ENCODE measurements at places on chromosomes 6 and 20. TPM values are rescaled to one million over a fixed set of nuclear protein-coding genes. Genes with fewer than 3 reads are reported as not detected.

DNA sequence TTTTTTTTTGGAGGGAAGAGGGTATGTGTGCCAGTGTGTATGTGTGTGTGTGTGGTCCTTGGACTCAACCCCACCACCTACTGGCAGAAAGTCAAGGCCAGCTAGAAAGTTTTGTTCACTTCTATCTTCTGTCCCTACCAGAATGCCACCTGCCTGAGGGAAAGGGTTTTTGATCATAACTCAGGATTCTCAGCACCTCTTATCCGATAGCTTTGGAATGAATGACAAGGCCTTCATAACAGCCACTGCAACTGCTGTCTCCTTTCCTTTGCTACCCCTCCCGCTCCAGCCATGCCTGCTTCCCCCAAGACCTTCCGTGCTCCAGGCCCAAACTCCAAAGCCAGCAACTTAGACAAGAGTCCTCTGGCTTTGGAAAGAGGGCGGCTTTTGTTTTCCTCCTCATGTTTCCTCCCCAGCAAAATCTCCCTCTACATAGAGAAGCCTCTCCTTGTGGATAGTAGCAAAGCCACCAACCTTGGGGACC lies 18.7 kb downstream of the BTN3A1 start:
- H3K4me3 ChIP-seq = peak overlapping the region; percentile 64
- no peak overlapping the region for H3K27ac ChIP-seq
- no peaks in the 10 kb centered on the region for H3K27me3 ChIP-seq

The BLCAP gene
- 46.4 TPM for total RNA-seq

GRCh38 chr6:109925075-109925474 lies 53.0 kb upstream of the GPR6 start:
- H3K36me3 ChIP-seq = no peaks in the 10 kb centered on the region
- no peaks in the 10 kb centered on the region for H3K27me3 ChIP-seq
- no peaks in the 10 kb centered on the region for H3K4me1 ChIP-seq

The RIPOR2 gene
- total RNA-seq = 1.1 TPM

The POLH gene
- total RNA-seq = 17.0 TPM

GRCh38 chr6:37480951-37481534 lies 18.6 kb downstream of the CCDC167 start:
- peak; percentile 60 for DNase-seq
- H3K27ac ChIP-seq = peak overlapping the region; percentile 42
- H3K27me3 ChIP-seq = no peaks in the 10 kb centered on the region
- H3K36me3 ChIP-seq = no peaks in the 10 kb centered on the region
- H3K4me3 ChIP-seq = no peak overlapping the region

DNA sequence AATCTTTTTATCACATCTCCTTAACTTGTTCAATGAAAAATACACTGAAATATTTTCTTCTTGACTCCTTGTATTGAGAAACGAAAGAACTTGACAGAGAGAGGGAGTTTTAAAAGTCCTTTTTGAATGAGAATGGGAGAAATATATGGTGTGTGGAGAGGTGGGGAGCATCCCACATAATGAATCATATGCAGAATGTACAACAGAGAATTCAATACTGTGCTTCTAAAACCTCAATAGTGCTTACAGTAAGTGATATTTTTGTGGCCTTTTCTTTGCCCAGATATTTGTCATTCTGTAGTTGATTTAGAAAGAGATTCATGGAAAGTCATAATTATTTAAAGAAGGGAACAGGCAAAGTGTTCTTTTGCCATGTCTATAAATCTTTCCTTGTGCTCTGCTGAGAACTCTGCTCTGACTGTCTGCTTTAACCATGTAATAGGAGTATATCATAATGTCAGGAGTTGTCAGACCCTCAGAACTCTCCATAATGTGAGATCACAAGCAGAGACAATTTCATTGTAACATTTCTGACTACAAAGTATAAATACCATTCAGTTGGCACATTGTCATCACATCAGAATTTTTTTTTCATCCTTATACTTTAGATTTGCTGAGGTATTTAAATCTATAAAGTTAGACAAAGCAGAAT lies 32.8 kb upstream of the HS3ST5 start:
- no peak overlapping the region for H3K27ac ChIP-seq
- DNase-seq = no peak
- H3K27me3 ChIP-seq = no peaks in the 10 kb centered on the region

- no peaks in the 10 kb centered on the region for H3K27me3 ChIP-seq
- H3K4me1 ChIP-seq = peaks cover 2% of the 10 kb centered on the region
- DNase-seq = no peak
- no peaks in the 10 kb centered on the region for H3K36me3 ChIP-seq
- no peak overlapping the region for H3K4me3 ChIP-seq
- no peak overlapping the region for H3K27ac ChIP-seq
Observed at GRCh38 chr6:135858931-135859330, 7.4 kb downstream of the PDE7B start.

GRCh38 chr20:63740070-63740626 lies 572 bp downstream of the SLC2A4RG start:
- H3K36me3 ChIP-seq = no peaks in the 10 kb centered on the region
- peaks cover 24% of the 10 kb centered on the region for H3K27me3 ChIP-seq
- H3K4me3 ChIP-seq = peak overlapping the region; percentile 90
- DNase-seq = peak; percentile 85

- H3K4me3 ChIP-seq = no peak overlapping the region
- no peak for DNase-seq
- no peaks in the 10 kb centered on the region for H3K27me3 ChIP-seq
- no peaks in the 10 kb centered on the region for H3K4me1 ChIP-seq
Observed at GRCh38 chr20:13817342-13817741, 32.5 kb downstream of the NDUFAF5 start.

DNA sequence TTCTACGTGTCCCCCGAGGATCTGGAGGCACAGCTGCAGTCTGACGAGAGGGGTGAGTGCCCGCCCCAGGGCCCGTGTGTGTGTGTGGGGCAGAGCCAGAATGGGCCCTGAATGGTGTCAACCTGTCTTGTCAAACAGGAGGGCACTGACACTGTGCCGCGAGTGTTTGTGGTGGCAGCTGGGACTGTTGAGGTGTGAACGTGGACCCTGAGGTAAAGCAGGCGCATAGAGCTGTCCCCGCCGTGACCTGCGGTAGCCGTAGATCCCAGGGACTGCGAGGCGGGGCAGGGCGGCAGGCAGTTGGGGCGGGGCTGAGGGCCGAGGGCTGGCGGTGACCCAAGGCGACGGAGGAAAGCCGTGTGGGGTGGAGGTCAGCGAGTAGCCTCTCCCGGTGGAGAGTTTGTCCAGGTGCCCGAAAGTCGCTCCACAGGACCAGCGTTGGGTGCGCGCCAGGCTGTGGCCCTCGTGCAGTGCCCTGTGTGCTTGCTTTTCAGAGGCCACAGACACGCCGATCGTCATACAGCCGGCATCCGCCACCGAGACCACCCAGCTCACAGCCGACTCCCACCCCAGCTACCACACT lies 25.2 kb downstream of the UCKL1 start:
- no peaks in the 10 kb centered on the region for H3K27me3 ChIP-seq
- H3K4me3 ChIP-seq = no peak overlapping the region
- no peak overlapping the region for H3K27ac ChIP-seq
- no peaks in the 10 kb centered on the region for H3K36me3 ChIP-seq

GRCh38 chr20:50692552-50692933 lies 1.2 kb upstream of the RIPOR3 start:
- H3K27ac ChIP-seq = no peak overlapping the region
- no peaks in the 10 kb centered on the region for H3K27me3 ChIP-seq
- H3K4me1 ChIP-seq = peaks cover 28% of the 10 kb centered on the region

- H3K4me1 ChIP-seq = no peaks in the 10 kb centered on the region
- no peak overlapping the region for H3K4me3 ChIP-seq
- no peak for DNase-seq
- no peaks in the 10 kb centered on the region for H3K36me3 ChIP-seq
Observed at GRCh38 chr6:149074832-149075258, 242.7 kb upstream of the TAB2 start.

The LY6G6F gene
- not detected for total RNA-seq

DNA sequence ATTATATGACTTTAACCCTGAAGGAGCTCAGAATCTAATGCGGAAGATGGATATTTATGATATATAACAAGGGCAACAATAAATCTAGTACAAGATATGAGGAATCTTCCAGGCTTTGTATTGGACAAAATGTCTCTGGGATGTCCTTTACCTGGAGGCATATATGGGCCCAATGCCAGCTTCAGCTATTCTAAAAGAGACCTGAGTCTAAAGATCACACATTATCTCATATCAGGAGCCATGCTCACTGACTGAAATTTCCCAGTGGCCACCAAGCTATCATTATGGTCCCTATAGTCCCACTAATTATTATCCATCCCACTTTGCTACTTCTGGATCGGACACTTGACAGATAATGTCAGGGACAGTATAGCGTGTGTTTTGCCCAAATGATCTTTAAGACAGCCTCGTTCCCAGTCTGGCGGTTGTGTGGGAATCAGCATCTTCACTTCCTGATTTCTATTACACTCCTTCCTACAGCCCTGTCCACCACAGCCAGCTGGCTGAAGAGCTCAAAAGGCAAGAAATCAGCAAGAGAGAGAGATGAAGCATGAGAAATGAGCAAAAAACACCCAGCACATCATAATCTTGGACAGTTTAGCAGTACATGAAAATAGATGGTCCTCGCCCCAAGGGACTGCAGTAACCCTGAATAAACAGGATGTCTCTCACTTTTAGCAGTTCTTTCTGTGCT lies 34.9 kb downstream of the KLHL31 start:
- DNase-seq = no peak
- no peak overlapping the region for H3K4me3 ChIP-seq
- H3K4me1 ChIP-seq = no peaks in the 10 kb centered on the region
- no peaks in the 10 kb centered on the region for H3K36me3 ChIP-seq

DNA sequence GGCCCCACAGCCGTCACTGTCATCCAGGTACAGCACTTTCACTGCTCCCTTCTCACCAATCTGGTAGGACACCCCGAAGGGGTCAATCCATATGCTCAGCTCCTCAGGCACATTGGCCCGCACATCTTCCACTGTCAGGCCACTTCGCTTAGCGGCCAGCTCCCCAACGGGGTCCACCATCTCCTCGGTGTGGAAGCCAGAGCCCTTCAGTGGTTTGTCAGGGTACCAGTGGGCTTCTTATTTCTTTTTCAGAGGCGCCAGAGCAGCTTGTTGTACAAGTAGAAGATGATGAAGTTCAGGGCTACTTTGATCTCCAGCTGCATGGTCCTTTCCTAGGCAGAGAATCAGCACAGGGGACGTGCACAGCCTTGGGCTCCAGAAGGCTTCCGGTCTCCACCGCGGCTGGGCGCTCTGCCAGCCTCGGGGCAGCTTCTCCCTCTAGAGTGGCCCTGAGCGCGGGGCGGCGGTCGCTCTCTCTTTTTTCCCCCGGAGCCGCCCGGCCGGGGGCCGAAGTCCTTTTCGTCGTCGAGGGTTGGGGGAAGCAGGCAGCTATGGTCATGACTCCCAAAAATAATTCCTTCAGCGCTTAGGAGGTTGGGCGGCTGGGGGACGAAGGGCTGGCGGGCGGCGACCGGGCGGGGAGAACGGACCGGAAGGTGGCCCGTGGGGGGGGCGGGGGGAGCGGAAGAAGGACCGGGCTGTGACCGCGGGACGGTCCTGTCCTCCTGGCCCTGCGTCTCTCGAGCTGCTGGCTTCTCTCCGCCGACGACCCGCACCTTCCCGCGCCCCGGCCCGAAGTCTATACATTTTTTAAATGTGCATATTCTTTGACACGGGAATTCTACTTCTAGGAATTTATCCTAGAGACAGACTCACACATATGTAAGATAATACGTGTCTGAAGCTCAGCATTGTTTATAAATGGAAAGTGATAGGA lies 6.5 kb upstream of the ZSCAN9 start:
- H3K4me1 ChIP-seq = no peaks in the 10 kb centered on the region
- H3K36me3 ChIP-seq = no peaks in the 10 kb centered on the region
- DNase-seq = peak; percentile 69
- H3K27ac ChIP-seq = no peak overlapping the region
- peak overlapping the region; percentile 57 for H3K4me3 ChIP-seq

DNA sequence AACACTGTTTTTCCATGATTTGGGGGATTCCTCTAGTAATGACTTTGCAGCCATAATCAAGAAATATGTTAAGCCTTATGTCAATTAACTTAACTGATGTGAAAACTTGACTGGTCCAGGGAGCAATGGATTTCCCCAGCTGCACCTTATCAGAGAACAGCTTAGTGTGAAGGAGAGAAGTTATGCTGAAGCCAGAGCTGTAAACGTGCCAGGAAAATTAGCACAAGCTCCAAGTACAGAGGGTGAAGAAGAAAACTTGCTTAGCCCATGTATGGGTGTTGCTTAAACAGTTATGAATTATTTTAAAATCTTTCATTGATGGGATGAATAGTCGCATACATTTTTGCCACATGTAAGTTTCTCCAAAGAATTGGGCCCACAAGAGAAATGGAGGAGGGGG lies 214.9 kb upstream of the RNF217 start:
- no peaks in the 10 kb centered on the region for H3K36me3 ChIP-seq
- H3K4me3 ChIP-seq = no peak overlapping the region
- no peaks in the 10 kb centered on the region for H3K4me1 ChIP-seq
- H3K27me3 ChIP-seq = no peaks in the 10 kb centered on the region

DNA sequence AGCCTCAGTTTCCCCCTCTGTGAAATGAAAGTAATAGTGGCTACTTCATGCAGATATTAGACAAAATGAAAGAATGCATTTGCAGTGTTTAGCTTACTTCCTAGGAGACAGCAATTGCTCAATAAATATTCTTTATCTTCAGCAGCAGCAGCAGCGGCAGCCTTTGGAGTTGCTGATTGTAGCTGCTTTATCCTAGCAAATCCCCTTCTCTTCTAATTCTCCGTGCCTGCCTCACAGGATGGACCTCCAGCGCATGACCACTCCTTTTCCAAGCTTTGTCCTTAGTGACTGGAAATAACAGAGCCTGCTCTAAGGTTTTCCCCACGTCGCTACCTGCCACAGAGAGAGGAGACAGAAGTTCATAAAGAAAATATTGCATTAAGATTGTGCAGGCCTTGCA lies 279.8 kb downstream of the TSHZ2 start:
- H3K36me3 ChIP-seq = no peaks in the 10 kb centered on the region
- no peaks in the 10 kb centered on the region for H3K27me3 ChIP-seq
- peak; percentile 23 for DNase-seq
- peaks cover 36% of the 10 kb centered on the region for H3K4me1 ChIP-seq

Measured in neural progenitor cell (in vitro differentiated cells).